ENCODE measurements at places on chromosomes 1 and 21. TPM values are rescaled to one million over a fixed set of nuclear protein-coding genes. Genes with fewer than 3 reads are reported as not detected.

The IARS2 gene
- 51.4 TPM for total RNA-seq

The NTMT2 gene
- not detected for total RNA-seq

DNA sequence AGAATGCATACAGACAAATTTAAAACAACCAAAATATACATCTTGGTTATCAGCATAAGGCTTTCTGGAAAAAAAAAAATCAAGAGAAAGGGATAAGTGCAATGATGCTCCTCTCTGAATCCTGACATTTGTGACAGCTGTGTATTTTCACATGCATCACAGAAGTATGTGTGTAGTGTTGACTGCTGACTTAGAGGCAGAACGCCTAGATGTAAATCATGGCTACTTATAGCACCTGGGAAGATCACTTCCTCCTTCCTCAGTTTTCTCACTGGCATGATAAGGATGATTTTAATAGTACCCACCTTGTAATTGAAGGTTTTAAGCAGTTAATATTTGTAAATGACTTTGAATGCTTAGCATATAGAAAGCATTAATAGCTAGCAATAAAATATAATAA is 112.5 kb downstream of the MRPL39 start:
- DNase-seq, result no peak

- peak; percentile 63 for DNase-seq
Observed at GRCh38 chr1:16073490-16074119, at the start of gene FAM131C. Gene FAM131C, minus strand, starts transcription at chr1:16073651. Its CDS starts 209 bp downstream, at chr1:16073442.

- no peak for DNase-seq
Observed at GRCh38 chr1:208006258-208006920, 95.5 kb upstream of the CD34 start.

Measured in kidney (tissue), 22 donors.